ENCODE measurements at places on chromosomes 4 and X. TPM values are rescaled to one million over a fixed set of nuclear protein-coding genes. Genes with fewer than 3 reads are reported as not detected.

Gene TKTL2
- not detected for total RNA-seq

Gene H2AZ1
- total RNA-seq: 183 TPM

- H3K36me3 ChIP-seq: no peaks in the 10 kb centered on the region
- H3K4me3 ChIP-seq: no peak overlapping the region
- H3K4me1 ChIP-seq: no peaks in the 10 kb centered on the region
- no peaks in the 10 kb centered on the region for H3K27me3 ChIP-seq
Observed at GRCh38 chr4:48078425-48078824, 55.6 kb downstream of the TXK start.

- H3K27me3 ChIP-seq: no peaks in the 10 kb centered on the region
- no peak overlapping the region for H3K27ac ChIP-seq
- H3K4me3 ChIP-seq: no peak overlapping the region
- no peaks in the 10 kb centered on the region for H3K36me3 ChIP-seq
- H3K4me1 ChIP-seq: no peaks in the 10 kb centered on the region
Observed at GRCh38 chrX:42093756-42094155, 170.4 kb upstream of the CASK start.

DNA sequence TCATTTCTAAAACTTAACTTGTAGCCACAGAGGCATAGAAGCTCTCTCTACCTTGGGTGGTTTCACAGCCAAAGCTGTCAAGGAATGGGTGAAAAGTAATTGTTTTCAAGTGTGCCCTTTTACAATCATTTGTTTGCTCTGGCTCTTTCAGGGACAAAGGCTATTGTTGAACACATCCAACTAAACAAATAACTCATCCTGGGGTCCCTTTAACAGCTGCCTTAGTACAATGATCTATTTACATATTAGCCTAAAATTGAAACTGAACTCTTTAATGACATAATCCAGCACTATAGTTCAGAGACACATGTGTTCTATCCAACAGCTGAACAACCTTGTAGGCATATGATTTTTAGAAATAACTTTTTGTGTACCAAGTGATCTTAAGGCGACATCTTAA, 3.7 kb downstream of the HHIP start:
- no peak overlapping the region for H3K27ac ChIP-seq
- no peaks in the 10 kb centered on the region for H3K36me3 ChIP-seq
- H3K27me3 ChIP-seq: peaks cover 36% of the 10 kb centered on the region
- H3K4me3 ChIP-seq: no peak overlapping the region
- DNase-seq: no peak

DNA sequence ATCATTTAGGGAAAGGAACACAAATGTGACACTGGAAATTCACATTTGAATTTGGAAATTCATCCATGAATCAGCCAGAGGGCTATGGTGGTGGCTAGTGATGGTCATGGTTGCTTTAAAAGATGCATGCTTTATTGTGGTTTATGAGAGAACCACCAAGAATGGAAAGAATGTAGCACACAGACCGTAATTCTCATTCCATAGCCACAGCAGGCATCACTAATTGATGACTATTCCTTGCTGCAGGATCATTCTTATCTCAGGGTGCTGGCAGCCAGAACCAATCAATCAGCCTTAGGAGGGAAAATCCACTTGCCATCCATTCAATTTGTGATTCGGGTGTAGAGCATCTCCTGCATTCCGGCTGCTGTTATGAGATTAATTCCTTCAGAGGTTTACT, 115.6 kb downstream of the DHRSX start:
- H3K27me3 ChIP-seq: no peaks in the 10 kb centered on the region
- peaks cover 25% of the 10 kb centered on the region for H3K4me1 ChIP-seq
- no peak for DNase-seq
- H3K27ac ChIP-seq: no peak overlapping the region
- no peak overlapping the region for H3K4me3 ChIP-seq
- H3K36me3 ChIP-seq: no peaks in the 10 kb centered on the region

GRCh38 chrX:74923942-74924448, 1.3 kb downstream of the NEXMIF start:
- H3K36me3 ChIP-seq: no peaks in the 10 kb centered on the region
- H3K27ac ChIP-seq: no peak overlapping the region
- no peaks in the 10 kb centered on the region for H3K4me1 ChIP-seq
- H3K27me3 ChIP-seq: peaks cover 17% of the 10 kb centered on the region
- no peak for DNase-seq

- no peaks in the 10 kb centered on the region for H3K27me3 ChIP-seq
- no peak overlapping the region for H3K27ac ChIP-seq
- DNase-seq: no peak
- H3K4me1 ChIP-seq: peaks cover 4% of the 10 kb centered on the region
- no peaks in the 10 kb centered on the region for H3K36me3 ChIP-seq
- no peak overlapping the region for H3K4me3 ChIP-seq
Observed at GRCh38 chr4:153122855-153123254, 81.4 kb upstream of the TRIM2 start.

DNA sequence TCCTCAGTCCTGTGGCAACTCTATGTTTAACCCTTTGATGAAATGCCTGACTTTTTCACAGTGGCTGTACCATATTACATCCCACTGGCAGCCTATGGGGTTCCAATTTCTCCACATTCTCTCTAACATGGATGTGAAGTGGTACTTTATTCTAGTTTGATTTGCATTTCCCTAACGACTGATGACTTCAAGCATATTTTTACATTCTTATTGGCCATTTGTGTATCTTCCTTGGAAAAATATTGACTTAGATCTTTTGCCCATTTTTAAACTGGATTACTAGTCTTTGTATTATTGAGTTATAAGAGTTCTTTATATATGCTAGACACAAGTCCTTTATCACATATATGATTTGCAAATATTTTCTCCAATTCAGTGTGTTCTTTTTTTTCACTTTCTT, 2.1 kb upstream of the RAB39B start:
- no peak overlapping the region for H3K27ac ChIP-seq
- DNase-seq: no peak
- no peaks in the 10 kb centered on the region for H3K27me3 ChIP-seq
- no peaks in the 10 kb centered on the region for H3K4me1 ChIP-seq

- no peaks in the 10 kb centered on the region for H3K4me1 ChIP-seq
- H3K27ac ChIP-seq: no peak overlapping the region
- no peaks in the 10 kb centered on the region for H3K27me3 ChIP-seq
Observed at GRCh38 chr4:27149541-27150212, 289.0 kb downstream of the STIM2 start.

- peak overlapping the region; percentile 16 for H3K27ac ChIP-seq
- DNase-seq: no peak
- peaks cover 20% of the 10 kb centered on the region for H3K4me1 ChIP-seq
- H3K36me3 ChIP-seq: no peaks in the 10 kb centered on the region
- H3K27me3 ChIP-seq: no peaks in the 10 kb centered on the region
- no peak overlapping the region for H3K4me3 ChIP-seq
Observed at GRCh38 chrX:18883961-18884765, 99.8 kb downstream of the PHKA2 start.

GRCh38 chr4:140719686-140720085, 36.5 kb downstream of the TBC1D9 start:
- H3K27me3 ChIP-seq: no peaks in the 10 kb centered on the region
- H3K4me3 ChIP-seq: no peak overlapping the region
- H3K36me3 ChIP-seq: no peaks in the 10 kb centered on the region

DNA sequence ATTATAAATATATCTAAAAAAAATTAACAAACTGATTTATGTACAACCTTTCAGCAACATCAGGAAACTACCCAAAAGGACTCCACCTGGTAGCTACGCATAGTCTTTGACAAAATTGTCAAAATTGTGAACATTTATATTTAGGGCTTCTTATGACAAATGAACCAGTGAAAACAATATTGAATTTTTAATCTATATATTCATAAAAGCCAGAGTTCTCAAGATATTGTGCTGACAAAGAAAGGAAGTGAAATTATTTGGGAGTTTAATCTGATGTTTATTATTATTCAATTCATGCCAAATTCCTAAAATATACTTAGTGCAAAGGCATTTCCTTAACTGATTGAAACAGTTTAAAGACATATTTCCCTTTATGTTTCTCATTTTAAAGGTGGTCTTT, 5.3 kb upstream of the SULT1B1 start:
- DNase-seq: no peak
- no peaks in the 10 kb centered on the region for H3K27me3 ChIP-seq
- no peak overlapping the region for H3K4me3 ChIP-seq
- H3K4me1 ChIP-seq: no peaks in the 10 kb centered on the region
- no peak overlapping the region for H3K27ac ChIP-seq
- no peaks in the 10 kb centered on the region for H3K36me3 ChIP-seq

DNA sequence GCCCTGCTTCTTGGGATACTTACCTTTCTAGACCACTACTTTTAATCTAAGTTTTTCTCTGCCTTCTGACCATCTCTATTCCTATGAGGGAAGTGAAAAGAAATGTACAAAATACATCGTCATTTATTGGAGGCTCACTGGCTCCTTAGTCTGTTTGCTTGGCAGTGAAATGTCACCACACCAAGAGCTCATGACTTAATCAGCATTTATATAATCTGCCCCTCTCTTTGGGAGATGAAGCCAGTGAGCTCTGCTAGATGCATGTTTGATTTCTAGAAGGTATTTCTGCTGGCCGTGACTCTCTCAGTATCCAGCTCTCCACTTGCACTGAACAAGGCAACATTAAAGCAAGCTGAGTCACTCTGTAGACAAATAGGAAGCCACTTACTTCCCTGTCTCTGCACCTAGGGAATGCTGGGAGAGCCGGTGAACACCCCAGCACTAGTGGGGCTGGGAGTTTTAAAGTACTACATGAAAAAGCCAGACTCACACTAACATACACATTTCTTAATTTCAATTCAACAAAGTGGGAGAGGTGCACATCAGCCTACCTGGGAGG, 79.1 kb downstream of the MID1IP1 start:
- H3K27ac ChIP-seq: peak overlapping the region; percentile 69
- H3K4me3 ChIP-seq: no peak overlapping the region
- H3K4me1 ChIP-seq: peaks cover 16% of the 10 kb centered on the region
- H3K27me3 ChIP-seq: no peaks in the 10 kb centered on the region

All from gastrocnemius medialis (tissue), 4 donors.